ENCODE measurements at places on chromosomes 6 and 20.

DNA sequence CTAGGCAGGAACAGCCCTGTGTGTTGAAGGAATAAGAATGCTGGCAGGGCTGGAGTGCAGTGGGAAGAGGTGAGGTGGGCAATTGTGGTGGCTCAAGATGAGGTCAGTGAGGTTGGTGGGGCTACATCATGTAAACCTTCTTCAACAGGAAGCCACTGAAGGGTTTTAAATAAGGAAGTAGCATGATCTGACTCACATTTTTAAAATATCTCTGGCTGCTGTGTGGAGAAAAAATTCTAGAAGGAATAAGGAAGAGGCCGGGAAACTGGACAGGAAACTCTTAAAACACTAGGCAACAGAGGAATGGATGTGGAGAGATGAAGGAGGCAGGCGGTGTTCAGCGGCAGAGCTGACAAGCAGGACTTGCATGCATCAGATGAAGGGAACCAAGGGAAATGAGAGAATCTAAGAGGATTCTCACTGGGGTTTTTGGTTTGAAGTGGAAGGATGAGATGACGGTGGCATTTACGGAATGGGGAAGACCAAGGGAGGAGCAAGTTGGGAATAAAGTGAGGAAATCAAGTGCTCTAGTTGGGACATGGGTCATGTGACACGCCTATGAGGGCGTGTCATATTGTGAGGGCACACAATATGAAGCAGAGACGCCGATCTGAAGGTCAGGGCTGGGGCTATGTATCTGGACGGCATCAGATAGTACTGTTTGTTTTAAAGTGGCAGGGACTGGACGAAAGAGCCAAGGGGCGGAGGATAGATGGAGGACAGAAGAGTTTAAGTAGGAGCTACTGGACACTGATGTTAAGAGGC, 18.2 kb downstream of the TMEM242 start:
- peak; percentile 64 for DNase-seq

DNA sequence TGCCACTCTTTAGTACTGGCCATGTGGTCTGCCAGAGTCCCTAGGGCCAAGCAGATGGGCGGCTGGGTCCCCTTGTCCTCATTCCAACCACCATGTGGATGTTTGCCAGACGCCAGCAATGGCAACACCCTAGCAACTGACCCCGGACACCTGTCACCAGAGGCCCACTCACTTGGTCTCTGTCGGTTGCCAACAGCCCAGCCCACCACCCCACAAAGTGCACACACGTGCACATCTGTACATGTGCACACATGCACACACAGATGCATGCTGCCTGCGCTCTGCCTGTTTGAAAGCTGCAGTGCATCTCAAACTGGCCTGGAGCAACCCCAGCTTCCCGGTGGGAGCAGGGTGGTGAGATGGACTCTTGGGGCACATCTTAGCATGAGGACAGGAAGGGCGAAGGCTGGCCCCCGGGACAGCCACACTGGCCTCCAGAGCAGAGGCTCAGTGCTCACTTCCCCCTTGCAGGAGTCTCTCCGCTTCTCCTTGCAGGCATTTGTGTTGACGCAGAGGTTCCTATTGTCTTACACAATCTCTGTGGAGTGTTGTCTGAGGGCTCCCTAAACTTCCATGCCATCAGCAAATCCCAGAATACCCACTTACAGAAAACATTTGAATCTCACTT, 54.0 kb downstream of the PSMG4 start:
- no peak for DNase-seq

- DNase-seq: no peak
Measured at GRCh38 chr6:80356000-80356399, 249.5 kb downstream of the BCKDHB start.

DNA sequence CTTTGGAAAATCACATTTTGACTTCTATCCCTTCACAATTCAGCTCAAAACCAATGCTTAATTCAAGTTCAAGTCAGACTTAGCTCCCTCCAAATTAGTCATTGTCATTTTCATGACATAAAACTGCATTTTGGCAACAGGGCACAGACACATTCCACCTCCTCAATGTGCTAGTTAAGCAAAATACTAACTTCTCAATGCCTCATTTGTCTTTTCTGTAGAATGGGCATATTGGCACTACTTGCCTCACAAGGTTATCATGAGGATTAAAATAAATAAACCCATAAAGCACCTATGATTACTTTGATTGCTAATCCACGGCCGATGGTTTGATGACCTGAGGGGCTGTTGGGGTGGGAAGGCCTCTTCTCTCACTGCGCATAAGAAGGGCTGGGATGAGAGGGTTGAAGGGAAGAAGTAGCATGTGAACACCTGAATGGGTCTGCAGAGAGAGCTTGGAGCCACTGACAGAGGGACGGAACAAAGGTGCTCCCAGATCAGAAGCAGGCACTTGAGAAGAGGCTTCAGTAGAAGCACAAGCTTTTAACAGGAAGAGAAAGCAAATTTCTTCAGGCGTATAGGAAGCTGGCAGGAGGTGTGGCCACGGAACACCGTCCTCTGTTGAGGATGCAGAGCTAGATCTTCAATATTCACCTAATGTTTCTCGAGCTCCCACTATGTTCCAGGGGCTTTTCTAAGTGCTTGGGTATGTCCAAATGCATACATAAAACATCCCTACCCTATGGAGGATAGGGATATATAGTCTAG, 11.7 kb upstream of the TBC1D7 start:
- no peak for DNase-seq

- DNase-seq: no peak
Measured at GRCh38 chr20:58389968-58390658, 1.1 kb downstream of the VAPB start.

DNA sequence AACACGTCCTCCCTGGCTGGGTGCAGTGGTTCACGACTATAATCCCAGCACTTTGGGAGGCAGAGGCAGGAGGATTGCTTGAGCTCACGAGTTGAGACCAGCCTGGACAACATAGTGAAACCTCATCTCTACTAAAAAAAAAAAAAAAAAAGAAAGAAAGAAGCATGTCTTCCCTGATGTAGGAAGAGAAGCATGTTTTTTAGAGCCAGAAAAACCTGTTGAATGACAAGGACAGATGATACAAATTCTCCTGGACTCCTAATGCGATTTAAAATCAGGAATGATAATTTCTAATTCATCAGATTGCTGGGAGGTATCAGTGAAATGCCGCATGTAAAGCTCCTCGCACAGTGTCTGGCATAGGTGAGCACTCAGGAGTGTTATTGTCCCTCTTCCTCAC, 23.7 kb upstream of the SEC63 start:
- no peak for DNase-seq

DNA sequence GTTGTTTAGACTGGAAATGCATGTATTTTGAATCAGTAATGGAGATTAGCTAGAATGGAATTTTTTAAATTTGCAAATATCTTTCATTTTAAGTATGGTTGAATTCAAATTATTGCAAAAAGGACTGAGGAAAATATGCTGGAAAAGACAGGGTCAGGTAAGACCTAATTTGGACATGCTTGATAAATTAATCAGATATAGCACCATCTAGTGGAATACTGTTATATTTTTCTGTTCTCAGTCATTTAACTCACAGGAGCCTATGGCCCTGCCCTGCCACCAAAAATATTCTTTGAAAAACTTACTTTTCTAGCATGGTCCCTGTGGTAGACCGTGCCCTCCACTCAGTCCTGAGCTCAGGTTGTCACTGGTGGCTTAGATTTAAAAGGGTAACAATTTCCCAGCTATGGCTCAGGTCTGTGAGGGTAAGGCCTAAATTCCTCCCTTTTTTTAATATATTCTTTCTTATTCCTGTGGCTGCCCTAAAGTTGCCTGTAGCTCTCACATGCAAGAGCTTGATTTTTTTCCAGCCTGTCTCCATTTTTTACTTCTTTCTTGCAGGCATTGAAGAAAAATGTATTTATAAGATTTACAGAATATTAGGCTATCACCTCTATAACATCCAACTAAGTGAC, 25.3 kb upstream of the KIAA1586 start:
- peak; percentile 30 for DNase-seq

DNA sequence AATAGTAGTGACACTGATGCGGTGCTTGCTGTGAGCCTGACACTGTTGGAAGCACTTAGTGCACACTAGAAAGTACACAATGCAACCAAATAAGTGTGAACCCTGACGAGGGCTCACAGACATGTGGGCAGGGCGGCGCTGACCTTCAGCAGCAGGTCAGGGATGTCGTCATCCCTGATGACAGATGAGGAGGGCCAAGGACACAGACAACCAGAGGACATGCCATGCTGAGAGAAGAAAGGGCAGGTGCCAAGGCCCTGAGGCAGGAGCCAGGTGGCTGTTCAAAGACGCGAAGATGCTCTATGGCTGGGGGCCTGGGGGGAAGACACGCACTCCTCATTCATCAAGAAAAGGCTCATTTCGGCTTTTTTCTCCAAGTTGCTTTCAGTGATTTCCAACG, 176.4 kb upstream of the CST7 start:
- DNase-seq: no peak

DNA sequence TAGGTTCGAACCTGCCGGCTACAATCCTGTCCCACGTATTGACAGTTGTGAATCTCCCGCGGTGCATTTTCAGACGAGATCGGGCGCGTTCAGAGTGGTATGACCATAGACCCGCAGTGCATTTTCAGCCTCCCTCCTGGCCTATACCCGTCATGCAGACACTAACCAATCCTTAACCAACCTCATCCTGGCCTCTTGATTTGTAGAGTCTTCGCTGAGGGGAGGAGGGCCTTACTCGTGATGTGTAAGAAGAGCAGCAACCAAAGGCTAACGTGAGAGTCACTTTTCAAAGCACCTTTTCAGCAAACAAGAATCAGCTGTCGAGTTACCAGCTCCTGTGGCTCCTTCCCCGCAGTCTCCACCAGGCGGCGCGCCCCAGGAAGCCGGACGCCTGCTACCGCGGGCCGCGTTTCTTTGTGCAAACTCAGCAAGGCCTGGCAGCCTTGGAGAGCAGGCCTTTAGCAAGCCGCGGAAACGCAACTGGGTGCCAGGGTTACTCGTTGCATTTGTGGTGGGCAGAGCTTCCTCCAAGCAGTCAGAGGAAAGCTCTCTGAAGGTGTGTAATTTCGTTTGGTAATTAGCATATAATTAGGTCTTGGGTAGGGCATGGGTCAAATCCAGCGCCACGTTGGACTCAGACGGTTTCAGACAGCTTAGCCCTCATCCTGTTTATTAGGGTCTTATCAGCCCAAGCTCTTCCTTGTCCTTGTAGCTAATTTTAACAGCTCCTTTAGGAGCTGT, 139.8 kb downstream of the OR2B2 start:
- DNase-seq: peak; percentile 71

GRCh38 chr6:33019372-33019771, 10.0 kb upstream of the HLA-DOA start:
- no peak for DNase-seq

GRCh38 chr20:44052166-44052565, 134.8 kb downstream of the JPH2 start:
- no peak for DNase-seq

DNA sequence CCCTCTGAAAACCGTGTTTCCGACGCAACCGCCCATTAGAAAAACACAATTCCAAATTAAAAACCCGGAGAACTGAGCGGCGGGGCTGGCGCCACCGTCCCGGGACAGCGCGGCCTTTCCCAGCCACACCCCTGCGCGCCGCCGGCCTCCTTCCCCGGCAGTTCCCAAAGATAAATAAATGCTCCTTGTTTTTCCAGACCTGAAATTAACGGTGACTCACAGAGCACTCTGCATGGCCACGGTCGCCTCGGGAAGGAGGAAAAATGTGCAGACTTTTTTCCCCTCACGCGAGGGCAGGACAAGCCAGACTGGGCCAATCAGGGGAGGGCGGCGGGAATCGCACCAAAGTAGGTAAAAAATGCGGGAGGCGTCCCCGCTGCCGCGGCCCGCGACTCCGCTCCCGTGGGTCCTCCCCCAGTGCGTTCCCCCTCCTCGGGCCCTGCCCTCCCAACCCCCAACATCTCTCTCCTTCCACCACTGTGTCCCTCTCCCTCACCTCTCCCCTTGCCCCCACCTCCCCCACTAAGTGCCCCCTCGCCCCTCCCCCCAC, 828 bp upstream of the DSTN start:
- peak; percentile 91 for DNase-seq

- no peak for DNase-seq
Measured at GRCh38 chr6:43695967-43696291, 8.3 kb upstream of the MRPS18A start.

GRCh38 chr6:128574402-128574801, 54.0 kb upstream of the PTPRK start:
- no peak for DNase-seq

DNA sequence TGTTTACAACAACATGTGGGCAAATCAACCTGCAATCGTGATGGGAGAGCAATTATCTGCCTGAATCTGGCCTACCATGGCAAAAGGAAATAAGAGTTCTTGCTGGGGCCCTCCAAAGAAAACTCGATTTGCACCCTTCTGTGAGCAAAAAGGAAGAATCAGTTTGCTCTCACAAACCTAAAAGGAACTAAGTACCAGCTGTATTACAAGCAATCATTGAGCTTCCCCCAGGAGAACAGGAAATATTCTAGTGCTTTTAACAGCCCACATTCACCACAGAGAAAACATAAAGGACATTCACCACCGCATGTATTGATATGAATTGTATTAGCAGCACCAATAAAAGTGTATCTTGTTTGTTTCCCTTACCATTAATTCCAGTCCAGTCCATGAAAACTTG, 75.0 kb downstream of the MBOAT1 start:
- DNase-seq: no peak

- DNase-seq: peak; percentile 67
Measured at GRCh38 chr6:136647363-136647852, 97.2 kb upstream of the MAP7 start.

GRCh38 chr6:151765444-151765886, 42.0 kb upstream of the ESR1 start:
- DNase-seq: peak; percentile 51

GRCh38 chr6:81126150-81126549, 626.3 kb downstream of the TENT5A start:
- DNase-seq: no peak

GRCh38 chr6:157288575-157288974, 34.7 kb downstream of the TMEM242 start:
- no peak for DNase-seq

DNA sequence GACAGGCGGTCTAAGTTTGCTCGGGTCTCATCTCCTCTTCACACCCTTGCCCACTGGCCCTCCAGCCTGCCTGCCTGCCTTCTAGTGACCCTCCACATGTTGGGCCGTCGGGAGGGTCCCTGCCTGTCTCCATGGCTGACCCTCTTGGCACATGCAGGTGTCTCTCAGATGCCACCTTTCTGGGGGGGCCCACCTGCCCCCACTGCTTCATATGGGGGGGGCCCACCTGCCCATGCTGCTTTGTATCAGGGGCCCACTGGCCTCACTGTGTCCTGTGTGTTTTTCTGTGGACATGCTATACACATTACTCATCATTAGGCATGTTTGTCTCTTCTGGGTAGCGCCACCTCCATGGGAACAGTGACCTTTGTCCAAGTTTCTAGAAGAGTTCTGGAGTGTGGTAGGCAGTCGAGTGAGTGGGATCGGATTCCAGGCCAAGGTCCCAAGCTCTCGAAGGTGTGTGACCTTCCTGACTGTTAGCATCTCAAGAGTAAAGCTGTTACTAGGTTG, 40.4 kb upstream of the KIF25 start:
- peak; percentile 48 for DNase-seq

DNA sequence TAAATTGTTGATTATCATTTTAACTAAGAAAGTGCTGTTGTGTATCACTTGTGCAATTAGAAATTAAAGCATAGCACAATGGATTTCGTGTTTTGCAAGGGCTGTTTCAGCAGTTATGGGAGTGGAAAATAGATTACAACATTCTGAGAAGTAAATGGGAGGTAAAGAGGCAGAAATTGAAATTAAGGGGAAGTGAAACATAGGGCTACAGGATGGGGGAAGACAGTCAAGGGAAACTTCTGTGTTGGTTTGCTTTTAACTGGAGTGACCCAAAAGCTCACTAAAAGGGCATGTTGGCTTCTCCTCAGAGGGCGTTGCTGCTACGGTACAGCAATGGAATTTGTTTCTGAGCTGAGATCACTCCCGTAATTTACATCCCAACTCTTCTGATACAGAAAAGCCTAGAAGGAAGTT, 147.5 kb downstream of the BCAS1 start:
- DNase-seq: no peak

Data from hepatic stellate cell (primary cell).